ENCODE measurements at places on chromosomes 5 and 9.
A peak's percentile ranks its signal among the peaks of the same experiment; 100 is the strongest.

GRCh38 chr5:176178789-176179188 is 59.4 kb upstream of the SIMC1 start:
- no peak for DNase-seq

GRCh38 chr5:140677947-140678346 is 4.6 kb upstream of the DND1 start:
- DNase-seq = no peak

DNA sequence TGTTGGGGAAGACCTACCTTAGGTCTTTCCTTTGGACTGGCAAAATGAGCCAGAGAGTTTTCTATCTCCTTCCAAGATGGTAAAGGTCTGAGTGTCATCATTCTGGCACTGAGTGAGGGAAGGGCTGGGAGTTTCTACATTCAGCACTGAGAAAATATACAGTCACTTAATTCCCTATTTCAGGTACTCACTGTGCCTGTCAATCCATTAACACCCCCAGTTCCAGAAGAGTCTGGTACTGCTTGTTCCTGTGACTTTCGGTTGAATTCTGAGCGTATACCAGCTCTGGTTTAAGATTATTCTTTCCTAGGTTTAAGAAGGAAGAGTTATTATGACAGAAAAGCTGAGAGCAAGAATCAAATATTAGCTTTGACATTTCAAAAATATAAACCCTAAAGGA is 68.4 kb downstream of the MTX3 start:
- DNase-seq = no peak

DNA sequence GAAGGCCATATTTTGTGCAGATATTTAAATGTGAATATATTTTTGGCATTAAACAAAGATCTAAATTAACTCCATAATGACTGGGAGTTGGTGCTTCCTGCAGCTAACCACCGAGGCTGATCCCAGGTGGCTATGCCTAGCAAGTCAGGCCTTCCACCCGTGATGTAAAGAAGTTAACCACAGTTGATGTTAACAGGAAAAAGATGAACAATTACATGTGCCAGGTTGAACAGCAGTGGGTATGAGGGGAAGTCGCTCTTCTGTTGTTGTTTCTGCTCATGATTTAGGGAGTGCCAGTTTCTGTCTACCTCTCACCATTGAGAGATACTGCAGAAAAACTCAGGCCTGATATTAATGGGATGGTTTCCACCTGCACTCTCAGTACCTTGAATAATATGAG is 334.3 kb downstream of the EBF1 start:
- no peak for DNase-seq

DNA sequence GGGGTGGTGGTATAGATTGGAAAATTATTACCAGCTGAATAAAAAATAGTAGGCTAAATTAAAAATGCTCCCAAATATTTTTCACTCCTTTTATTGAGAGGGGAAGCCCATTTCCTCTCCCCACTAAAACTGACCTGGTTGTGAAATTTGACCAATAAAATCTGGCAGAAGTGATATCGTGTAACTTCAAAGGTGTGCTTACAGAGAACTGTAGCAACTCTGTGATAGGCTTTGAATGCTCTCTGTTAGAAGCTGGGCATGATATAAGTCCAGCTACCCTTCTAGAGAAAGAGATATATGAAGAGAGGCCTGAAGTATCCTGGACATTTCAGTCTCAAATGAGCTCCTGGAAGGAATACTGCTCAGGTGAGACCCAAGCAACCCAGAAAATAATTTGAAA is 10.2 kb upstream of the RFK start:
- DNase-seq = no peak

- peak; percentile 40 for DNase-seq
These were observed 58.0 kb downstream of the SLC22A5 start for GRCh38 chr5:132427281-132428146.

GRCh38 chr9:33272061-33272460 is 7.2 kb downstream of the CHMP5 start:
- no peak for DNase-seq

GRCh38 chr5:68303038-68303738 is 87.6 kb downstream of the PIK3R1 start:
- DNase-seq = peak; percentile 78

Data from A172 (cell line).